Hematopoietic multipotent progenitor cell treated with erythropoietin and hydrocortisone succinate and interleukin-3 and kit ligand, for 4 days (in vitro differentiated cells): ENCODE measurements at places on chromosomes 1 and 21.

DNA sequence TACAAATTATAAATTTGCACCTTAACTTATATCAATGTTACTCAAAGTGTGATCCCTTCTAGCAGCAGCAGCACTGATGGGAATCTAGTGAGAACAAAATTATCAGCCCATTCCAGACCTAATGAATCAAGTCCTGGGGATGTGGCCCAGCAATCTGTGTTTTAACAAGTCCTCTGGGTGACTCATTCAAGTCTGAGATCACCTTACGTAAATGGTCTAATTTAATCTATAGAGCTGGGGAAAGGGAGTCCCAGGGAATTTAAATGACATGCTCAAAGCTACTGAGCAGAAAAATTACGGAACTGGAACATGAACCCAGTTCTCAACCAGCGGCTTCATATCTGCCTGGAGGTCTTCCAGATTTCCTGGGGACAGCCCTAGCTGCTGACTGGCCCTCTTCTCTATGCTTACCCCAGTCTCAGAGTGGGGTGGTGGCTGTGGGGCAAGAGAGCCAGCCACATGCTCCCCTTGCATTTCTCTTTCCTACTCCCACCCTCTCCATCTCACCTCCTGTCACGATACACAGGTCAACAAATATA is 220.0 kb downstream of the TM2D1 start:
- peak; percentile 62 for DNase-seq

DNA sequence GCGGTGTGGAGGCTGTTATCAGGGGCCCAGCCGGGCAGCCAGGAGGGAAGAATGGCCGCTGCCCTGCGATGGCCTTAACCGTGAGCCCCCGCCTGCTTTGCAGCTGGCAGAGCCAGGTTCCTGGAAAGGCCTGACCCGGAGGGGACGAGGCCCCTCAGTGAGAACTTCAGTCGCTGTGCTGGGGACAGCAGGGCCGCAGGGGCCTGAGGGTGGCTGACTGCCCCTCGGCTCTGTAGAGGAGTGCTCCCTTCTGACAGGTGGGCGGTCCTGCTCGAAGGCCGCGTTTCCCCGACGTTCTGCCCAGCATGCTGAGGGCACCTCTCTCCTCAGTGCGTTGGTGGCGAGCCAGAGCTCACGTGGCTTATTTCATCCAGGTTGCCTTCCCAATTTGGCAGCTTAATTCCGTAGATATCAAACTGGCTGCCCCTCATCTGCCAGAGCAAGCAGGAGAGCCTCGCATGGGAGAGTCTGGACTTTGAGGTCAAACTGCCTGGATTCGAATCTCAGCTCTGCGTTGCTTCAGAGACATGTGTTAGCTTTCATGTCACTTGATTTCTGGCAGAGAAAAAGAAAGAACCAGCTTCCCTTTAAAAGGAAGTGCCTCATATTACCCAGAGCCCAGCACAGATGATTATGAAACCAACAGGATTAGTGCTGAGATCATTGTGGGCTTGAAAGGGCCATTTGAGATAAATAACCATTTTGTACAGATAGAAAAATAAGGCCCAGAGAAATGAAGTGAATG is 239.8 kb downstream of the SDCCAG8 start:
- peak; percentile 88 for DNase-seq

DNA sequence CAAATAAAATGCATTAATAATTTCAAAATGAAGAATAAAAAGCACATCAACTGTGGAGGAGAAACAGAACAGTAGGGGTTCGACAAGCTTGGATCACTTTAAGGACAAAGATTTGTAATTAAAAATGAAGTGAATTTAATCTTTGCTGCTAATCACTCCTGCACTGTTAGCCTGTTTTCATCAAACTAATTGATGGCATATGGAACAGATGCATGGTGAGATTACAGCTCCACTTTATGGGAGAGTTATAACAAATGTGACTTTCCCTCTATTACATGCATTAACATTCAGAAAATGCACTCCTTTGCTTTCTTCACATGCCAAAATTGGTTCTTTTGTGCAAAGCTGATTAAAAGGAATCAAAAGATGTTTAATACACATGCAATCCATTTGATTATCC is 207.2 kb upstream of the C21orf91 start:
- no peak for DNase-seq

DNA sequence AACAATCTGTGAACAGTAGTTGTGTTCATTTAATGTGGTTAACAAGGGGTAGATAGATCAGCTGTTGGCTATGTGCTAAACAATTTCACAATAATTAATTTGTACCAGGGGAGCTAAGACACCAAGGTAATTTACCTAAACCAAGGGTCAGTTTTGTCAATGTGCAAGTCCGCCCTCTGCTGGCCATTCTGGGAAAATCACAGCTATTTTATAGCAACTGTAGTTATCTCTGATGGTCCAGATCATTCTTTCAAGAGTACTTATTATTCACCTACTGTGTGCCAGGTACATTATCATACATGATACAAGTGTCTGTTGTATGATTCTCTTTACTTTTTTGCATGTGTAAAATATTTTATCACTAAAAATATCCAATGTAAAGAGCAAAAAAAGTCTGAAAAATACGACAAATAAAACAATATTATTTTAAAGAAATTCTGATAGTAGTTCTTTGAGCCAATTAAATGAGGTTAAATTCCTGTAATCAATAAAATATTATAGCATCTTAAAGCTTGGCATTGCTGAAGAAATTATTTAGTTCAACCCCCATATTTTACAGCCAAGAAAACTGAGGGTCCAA is 312.3 kb upstream of the FAM78B start:
- peak; percentile 66 for DNase-seq

- no peak for DNase-seq
Observed at GRCh38 chr1:181503171-181503810, 20.0 kb downstream of the CACNA1E start.

- no peak for DNase-seq
Observed at GRCh38 chr1:235947989-235948388, 81.3 kb upstream of the LYST start.

GRCh38 chr1:162335126-162335525 is 41.5 kb downstream of the SPATA46 start:
- DNase-seq: no peak

DNA sequence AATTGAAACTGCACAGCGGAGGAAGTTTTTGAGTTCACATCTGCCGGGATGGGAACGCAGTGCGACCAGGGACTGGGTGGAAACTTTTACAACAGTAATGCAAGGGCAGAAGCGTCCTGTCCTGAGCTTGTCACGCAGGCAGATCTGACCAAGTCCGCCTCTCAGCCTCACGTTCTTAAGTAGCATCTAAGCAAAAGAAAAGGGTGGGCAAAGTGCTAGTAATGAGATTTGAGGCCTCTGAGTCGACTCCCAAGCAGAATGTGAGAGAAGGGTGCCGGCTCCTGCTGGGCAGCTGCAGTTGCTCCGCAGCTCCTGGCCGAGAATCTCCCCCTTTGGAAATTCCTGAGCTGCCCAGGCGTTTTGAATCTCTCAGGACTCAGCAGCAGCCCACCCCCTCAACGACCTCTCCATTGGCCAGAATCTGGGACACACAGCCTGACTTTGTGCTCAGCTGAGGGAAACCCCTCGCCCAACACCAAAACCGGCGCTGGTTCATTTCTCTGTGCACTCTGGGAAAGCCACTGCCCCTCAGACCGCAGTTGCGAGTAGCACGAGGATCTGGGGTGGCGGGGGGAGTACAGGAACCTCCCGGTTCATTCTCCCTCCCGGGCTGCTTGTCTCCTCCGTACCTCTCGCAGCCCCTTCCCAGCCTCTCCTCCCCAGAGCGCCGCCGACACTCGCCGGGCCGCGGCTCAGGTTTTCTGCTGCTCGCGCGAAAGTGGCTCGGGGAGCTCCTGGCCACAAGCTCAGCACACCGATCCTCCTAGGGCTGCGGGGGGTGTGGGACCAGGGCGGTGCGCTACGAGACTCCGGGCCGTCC is 913 bp upstream of the S1PR1 start:
- peak; percentile 64 for DNase-seq

GRCh38 chr1:207962716-207963426 is 51.9 kb upstream of the CD34 start:
- peak; percentile 57 for DNase-seq

DNA sequence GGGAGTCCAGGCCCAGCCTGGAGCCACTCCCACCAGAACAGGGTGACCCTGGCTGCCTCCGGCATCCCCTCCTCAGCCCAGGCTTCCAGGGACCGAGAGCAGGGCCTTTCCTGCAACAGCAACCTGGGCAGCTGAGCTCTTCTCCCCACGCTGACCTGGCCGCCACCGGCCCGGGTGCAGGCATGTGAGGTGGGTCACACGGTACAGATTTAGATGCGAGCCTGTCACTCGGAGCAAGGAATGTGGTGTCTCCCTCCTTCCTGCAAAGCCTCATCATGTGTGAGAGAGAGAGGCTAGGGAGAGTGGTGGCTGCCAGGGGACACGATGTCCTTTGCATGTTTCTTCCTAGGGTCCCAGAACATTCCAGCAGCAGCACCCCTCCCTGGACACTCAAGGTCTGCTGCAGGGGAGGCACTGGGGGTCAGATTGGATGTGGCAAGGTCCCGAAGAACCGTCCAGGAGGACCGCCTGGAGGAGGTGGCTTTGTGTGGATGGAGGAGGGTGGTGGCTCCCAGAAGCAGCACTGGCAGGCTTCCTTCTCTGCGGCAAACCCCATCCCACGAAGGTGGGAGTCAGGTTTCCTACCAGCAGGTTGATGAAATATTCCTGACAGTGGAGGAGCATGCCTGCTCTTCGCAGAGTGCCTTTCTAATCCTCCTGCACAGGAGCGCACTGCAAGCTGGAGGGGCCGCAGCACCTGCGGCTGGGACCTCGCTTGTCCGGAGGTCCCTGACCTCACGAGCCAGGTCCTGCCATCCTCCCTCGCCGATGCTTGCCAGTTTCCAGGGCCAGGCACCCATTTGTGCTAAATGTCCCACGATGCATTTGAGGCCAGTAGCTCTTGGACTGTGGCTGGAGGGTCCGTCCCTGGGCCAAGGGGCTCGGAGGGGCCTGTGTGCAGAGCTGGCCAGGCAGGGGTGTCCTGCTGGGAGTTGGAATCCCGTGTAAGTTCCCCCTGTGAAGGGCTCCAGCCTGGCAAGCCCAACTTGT is 68.4 kb downstream of the PRDM16 start:
- no peak for DNase-seq

DNA sequence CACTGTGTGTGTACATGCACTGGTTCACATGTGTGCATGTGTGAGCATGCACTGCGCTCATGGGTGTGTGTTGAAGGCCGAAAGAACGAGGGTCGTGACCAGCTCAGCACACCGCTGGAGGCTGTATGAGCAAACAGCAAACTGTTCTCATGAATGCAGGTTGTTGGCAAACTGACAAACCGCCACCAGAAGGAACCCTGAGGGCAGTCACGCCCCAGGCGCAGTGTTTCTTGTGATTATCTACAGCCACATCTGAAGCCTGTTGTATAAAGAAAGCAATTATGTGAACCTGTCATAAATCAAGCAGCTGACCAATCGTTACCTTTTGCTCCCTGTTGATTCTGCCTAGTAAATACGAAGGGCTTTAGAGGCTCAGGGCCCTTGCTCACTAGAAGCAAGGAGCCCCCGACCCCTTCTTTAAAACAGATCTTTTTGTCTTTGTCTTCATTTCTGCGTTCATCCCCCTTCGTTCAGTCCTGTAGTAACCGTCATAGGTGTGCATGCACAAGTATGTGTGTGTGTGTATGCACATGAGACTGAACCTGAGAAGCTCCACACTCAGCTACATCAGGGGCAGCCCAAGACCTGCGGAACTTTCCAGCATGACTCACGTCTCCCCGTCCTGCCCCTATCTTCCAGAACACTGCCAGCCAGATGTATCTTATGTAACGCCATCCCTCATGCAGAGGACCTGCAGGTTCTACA is 16.8 kb upstream of the RIPK4 start:
- DNase-seq: peak; percentile 96

- DNase-seq: peak; percentile 6
Observed at GRCh38 chr1:76868916-76869315, 1.6 kb downstream of the ST6GALNAC5 start.

DNA sequence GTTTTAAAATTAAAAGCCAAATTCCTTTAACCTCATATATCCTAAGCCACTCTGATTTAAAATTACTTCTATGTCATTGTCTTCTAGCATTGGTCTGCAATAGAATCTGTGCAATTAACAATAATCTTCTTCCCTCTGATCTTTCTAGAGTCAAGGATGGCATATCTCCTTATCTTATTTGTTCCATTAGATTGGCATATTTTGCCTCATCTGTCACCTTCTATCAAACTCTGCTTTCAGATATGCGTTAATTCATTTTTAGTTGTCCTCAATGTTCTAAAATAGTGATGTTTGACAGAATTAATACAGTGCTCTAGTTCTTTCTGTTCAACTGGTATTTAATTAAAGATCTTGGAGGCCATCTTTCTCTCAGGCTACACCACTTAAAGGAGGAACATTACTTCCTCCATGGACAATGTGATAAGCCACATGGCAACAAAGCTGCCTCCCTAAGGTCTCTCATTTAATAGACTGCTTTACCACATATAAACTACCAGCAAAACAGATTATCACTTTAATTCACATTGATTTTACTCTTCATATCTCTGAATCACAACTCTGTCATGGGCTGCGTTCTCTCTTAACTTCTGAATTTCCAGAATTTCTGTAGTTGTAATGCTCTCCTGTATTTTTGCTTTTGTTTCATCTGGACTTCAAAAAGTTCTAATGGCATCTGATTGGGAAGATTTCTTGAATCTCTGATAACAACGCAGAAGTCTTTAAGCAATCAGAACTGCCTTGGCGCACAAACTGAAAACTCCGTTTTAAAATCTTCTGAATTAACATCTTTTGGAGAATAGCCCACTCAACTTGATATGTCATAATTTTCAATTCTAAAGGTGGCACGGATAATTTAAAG is 2.8 kb downstream of the NRIP1 start:
- peak; percentile 73 for DNase-seq

DNA sequence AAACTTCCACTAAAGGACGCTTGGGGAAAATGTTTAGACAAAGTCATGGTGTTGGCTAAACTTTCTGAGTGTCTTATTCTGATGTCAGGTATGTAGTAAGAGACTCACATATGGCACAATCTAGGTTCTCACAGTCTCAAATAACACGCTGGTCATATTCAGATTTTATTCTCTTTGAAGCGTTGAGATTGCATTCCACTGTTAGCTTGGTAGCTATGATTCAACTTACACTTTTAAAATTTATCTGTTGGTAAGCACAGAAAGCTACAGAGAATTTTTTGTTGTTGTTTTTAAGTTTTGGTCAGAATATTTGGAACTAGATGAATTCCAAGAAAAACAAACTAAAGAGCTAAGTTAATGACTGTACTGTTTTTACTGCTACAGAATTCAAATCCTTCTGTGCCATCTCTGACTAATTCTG is 126.7 kb downstream of the PRRX1 start:
- no peak for DNase-seq

DNA sequence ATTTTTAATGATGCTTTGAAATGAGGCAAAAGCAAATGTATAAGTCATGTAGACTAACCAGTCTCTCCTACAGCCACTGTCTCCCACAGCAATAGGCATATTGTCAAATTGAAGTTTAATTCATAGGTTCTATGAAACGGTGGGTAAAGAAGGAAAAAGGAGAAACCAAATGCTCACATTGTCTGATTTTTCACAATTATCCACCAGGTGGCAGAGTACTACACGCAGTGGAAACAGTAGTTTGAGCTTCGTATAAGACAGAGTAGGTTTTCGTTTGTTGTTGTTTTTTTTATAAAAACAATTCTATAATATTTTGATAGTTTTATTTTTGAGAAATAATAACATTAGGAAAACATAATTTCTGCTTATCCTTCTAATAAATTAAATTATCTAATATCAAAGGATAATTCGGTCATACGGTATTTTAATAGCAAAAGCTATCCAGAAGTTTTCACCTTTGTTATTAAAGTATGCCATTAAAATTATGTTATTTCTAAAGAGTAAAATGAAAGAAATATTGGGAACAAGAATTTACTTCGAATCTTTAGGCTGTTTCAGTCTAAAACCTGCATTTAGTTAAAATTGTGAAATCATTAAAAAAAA is 39.1 kb downstream of the TYW3 start:
- peak; percentile 75 for DNase-seq
